ENCODE measurements at places on chromosomes 6 and 20.

- DNase-seq = no peak
These were observed 139.4 kb upstream of the GLP1R start for GRCh38 chr6:38909015-38909730.

DNA sequence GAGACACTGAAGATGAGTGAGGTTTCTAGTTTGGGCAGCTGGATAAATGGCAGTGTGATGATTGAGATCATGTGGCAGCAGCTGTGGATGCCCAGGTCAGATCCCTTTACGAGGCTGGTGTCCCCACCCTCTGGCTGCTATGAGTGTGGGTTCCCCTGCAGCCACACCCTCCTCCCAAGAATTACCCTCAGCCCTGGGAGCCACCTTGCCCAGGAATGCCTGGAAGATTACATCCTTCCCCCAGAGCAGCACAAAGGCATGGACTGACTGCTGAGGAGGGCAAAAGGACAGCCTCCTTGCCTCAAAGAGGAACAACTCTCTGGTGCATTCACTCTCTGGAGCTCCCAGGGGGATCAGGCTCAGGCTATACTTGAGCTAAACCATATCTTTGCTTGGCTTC, 15.0 kb upstream of the PKHD1 start:
- no peak for DNase-seq

DNA sequence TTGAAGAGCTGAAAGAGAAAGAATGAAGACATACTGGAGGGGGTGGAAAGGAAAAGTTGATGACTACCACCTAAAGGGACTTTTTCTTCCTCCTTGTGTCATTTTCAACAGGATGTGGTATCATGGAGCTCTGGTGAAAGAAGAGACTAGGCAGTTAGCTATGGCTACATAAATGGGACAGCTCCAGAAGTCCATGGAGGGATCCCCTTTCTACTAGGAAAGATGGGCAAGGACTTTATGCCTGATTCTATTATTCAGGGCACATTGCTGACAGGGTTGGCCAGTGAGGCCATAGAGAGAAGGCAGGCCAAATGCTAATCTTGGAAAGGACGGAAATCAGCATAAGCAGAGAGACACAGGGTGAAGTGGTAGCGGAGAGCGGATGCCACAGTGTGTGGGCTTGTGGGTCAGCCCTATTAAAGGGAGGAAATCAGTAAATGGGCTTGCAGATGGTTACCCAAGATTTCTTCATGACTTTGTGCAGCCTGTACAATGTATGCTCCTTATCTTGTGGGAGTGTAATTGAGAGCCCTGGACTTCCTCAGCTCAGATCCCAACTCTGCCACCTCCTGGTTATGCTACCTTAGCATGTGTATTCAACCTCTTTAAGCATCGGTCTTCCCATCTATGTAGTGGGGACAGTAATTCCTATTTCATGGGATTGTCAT, 77.4 kb upstream of the TMEM170B start:
- no peak for DNase-seq

DNA sequence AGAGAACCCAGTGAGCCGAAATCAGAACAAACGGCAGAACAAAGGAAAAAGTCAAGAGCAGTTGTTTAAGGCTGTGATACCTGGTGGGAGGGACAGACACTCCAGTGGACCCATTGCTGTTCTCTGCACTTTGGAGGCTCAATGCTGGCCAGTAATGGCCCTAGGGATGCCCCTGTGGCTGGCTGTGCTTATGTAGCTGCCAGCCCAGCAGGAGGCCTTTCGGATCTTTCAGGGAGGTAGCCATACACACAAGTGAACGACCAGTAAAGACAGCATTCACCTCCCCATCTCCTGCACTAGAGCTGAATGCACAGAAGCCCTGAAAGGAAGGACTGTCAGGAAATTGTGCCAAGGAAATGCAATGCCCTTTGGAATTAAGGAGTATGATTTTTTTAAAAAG, 34.3 kb downstream of the GPLD1 start:
- no peak for DNase-seq

GRCh38 chr20:61694682-61695081, 371.0 kb downstream of the TAF4 start:
- DNase-seq = no peak

DNA sequence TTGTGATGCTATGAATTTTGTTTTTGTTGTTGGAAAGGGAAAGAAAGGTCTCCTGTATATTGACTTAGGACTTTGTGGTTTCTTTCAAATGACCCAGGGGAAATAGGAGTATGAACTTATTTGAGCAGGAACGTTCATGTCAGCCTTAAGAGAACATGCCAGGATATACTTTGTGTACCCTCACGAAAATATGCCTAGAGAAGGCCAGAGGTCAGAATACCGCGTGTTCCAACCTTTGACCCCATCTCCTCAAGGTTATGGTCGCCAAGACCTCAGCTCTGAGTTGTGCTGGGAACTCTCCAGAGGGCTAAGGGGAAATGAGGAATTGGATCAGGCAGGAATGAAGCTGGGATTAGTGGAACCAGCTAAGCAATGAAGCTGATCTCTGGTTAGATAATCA, 11.5 kb downstream of the TTLL9 start:
- no peak for DNase-seq

- DNase-seq = no peak
These were observed 27.0 kb upstream of the FRMD1 start for GRCh38 chr6:168105813-168106632.

DNA sequence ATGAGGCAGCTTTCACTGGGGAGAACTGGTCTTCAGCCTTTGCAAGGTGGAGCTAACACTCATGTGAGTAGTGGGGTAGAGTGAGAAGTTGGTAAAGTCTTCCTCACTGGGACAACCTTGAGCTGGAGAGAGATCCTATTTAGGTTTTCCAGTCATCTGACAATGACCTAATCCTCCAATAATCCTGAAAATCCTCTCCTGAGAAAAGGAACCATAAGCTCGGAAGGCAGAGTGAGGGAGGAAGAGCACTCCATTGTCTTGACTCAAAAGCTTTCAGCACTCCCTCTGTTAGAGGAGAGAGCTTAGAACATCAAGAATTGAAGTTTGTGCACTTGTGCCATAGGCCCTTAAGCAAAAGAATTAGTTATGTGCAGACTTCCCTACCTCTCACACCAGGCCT, 77.8 kb downstream of the TRAM2 start:
- no peak for DNase-seq

DNA sequence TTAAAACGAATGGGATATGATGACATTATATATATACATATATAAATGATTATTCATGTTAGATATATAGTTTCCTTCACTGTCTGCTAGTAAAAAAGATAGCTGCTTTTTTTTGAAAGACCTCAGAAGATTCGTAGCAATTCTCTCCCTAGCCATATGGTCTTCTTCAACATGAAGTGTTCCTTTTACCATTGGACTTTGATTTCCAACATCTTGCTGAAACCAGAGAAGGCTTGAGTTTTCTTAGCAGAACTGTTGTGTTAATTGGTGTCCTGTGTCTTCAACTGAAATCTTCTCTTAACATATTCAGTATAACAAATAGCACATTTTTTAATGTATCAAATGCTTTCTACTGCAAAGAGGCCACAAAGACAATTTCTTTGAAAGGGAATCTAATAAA, 55.3 kb downstream of the FNDC1 start:
- no peak for DNase-seq

- no peak for DNase-seq
These were observed 10.6 kb downstream of the TFEB start for GRCh38 chr6:41724586-41725501.

GRCh38 chr6:82914511-82914910, 151.1 kb downstream of the UBE3D start:
- DNase-seq = no peak

- DNase-seq = no peak
These were observed 920 bp downstream of the ZBTB12 start for GRCh38 chr6:31900917-31901414.

DNA sequence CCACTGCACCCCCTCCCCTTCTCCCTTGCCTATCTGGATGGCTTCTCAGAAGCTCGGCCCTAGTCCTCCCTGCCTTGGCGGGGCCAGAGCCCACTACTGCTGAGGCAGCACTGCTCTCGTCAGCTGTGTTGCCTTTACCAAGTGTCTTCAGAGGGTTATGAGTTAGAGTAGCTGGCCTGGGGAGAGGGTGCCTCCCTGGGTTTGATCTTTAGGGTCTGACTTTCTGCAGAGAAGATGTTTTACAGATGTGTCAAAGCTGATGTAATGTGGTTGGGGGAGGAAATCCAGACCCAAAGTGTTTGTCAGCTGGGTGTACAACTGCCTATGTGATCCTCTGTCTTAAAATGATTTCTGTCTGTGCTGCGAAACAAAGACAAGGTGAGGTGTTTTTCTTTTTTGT, 30.4 kb upstream of the PI16 start:
- no peak for DNase-seq

DNA sequence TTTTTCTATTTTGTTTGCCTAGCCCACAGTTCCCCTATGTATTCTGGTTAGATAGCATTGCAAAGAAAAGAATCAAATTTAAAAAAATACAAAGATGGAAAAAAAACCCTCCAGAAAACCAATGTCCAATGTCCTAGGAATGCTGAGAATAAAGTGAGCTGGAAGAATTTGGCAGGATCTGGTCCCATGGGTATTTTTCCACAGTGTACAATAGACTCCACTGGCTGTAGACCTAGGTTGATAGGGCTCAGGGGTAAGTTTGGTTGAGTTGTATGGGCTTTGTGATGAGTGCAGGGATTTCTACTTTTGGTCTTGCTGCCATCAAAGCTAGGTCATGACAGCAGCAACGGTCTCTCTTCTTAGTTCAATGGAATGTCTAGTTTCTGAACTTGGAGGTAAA, 41.5 kb downstream of the SLC22A2 start:
- DNase-seq = no peak

DNA sequence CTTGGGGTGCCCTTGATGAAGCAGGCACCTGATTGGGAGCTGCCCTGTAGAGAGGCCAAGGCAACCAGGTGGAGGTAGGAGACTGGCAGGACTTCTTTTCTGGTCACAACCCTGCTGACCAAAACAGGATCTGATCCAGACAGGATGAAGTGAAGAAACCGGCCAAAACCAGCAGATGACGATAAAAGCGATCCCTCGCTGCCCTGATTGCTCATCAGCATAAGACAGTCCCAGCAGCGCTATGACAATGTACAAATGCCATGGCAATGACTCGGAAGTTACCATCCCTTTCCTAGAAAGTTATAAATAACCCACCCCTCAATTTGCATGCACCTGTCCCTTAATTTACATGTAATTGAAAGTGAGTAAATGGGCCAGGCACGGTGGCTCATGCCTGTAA, 88.4 kb upstream of the PDE10A start:
- DNase-seq = no peak

DNA sequence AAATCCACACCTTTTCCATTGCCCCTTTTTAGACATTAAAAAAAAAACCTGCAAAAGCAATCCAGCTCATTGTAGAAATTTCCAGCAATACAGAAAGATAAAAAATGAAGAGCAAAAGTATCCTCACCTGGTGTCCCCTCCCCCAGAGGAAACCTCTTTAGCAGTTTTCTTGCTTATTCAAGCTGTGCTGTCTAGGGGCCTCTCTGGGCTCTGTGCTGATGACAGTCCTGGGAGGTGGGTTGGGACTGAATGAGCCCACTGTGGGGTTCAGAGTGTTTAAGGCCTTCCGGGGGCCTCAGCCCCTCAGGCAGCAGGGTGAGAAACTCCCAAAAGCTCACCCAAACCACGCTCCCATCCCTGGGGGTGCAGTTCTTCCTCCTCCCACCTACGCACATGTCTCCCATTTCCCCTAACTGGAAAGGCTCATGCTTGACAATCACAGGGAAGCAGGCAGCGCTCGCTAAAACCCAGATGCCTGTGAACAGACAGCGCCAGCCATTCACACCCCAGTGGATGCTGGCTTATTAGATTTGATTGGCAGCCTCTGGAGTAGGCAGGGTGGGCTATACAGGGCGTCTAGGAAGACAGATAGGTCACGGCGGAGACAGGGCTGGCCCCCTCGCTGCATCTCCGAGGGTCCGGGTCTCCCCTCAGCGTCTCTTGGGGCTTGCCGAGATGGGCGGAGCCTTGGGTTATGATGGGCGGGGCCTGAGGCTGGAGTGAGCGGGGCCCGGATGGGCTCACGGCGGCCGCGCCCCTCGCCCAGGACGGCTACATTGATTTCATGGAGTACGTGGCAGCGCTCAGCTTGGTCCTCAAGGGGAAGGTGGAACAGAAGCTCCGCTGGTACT, 4.6 kb downstream of the GUCA1A start:
- no peak for DNase-seq

DNA sequence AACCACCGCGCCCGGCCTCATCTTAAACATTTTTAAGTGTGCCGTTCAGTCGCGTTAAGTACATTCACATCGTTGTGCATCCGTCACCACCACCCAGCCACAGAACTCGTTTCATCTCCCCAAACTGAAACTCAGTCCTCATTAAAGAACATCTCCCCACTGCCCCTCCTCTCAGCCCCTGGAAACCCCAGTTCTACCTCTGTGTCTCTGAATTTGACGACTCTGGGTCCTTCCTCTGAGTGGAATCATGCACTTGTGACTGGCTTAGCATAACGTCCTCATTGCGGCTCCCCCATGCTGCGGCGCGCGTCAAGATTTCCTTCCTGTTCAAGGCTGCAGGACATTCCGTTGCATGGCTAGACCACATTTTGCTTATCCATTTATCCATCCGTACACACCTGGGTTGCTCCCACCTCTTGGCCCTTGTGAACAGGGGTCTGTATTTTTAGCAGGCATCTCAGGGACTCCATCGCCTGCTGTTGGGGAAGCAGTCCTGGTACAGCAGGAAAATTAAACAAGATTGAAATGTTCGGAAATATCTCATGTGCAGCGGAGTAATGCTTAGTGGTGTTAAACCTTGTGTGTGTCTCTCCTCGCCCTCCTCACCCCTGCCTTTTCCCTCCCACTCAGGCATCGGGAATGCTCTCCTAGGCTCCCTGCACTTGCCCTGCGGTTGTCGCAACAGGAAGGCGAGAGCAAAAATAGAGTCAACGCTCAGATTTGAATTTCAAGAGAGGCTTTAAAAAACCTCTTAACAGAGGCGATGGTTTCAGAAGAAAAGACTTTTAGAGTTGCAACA, 127.9 kb downstream of the PXDC1 start:
- no peak for DNase-seq

DNA sequence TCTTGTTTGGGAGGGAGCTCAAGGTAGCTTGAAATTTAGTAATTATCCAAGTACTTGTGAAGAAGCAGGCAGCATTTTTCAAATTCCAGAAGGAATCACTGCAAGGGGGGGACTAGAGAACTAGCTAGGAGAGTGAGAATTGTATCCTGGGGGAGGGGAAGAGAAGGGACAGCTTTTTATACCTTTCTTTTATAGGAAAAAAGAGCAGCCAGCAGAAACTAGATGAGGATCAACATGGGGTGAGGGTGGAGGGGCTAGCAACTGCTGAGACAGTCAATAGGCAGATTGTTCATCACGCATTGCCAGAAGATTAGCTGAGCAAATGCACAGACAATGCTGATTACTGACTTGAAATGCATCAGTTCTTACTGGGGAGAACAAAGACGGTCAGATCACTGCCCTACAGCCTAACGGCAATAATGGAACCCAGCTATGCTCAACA, 514.3 kb upstream of the CITED2 start:
- no peak for DNase-seq

- no peak for DNase-seq
These were observed 126.9 kb upstream of the QKI start for GRCh38 chr6:163287626-163288025.
